ENCODE measurements at places on chromosomes 3 and 15.

GRCh38 chr15:99435877-99436541 lies 129.8 kb upstream of the MEF2A start:
- no peak for DNase-seq

GRCh38 chr3:11982341-11982941 lies 21.7 kb upstream of the SYN2 start:
- no peak for DNase-seq

GRCh38 chr3:113295463-113295862 lies 84.1 kb downstream of the BOC start:
- no peak for DNase-seq

DNA sequence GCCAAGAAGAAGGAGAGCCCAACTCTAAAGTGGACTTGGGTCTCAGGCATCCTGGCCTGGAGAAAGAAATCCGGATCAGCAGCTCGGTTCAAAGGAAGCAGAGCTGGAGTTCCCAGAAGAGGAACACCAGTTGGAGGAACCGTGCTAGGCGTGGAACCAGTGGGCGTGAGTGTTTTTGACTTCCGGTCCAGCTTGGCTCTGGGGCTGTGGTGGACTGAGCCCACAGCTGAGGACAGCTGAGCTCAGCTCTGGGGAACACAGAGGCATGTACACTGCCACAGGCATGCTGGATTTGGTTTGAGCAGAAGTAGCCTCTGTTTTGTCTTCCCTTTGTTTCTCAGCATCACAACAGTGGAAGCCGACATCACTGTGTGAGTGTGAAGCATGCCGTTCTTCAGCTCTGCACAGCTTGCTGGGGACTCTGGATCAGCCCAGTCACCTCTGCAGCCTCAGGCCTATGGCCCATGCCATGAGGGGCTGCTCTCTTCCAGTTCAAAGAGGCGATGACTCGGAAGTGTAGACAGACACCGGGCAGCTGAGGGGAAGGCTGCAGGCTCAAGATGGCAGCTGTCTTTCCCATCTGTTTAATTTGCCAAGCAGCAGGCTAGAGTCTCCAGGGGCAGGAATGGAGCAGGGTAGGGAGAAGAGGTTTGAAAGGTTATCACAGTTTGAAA lies 185.8 kb upstream of the UBE3A start:
- no peak for DNase-seq

DNA sequence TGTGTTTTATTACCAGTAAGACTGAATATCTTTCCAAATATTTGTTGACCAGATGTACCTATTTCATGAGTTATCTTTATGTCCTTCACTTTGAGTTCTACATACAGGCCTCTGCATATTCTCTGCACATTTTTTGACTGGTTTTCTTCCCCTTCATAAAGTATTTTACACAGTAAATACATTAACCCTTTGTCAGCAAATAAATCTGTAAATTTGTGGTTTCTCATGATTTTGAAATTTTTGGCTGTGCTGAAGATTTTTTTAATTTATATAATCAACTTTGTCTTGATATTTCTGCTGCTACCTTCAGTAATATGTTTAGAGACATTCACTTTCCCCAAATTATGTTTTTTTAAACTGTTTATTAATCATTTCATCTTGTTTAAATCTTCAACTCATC lies 50.5 kb downstream of the WNT5A start:
- no peak for DNase-seq

DNA sequence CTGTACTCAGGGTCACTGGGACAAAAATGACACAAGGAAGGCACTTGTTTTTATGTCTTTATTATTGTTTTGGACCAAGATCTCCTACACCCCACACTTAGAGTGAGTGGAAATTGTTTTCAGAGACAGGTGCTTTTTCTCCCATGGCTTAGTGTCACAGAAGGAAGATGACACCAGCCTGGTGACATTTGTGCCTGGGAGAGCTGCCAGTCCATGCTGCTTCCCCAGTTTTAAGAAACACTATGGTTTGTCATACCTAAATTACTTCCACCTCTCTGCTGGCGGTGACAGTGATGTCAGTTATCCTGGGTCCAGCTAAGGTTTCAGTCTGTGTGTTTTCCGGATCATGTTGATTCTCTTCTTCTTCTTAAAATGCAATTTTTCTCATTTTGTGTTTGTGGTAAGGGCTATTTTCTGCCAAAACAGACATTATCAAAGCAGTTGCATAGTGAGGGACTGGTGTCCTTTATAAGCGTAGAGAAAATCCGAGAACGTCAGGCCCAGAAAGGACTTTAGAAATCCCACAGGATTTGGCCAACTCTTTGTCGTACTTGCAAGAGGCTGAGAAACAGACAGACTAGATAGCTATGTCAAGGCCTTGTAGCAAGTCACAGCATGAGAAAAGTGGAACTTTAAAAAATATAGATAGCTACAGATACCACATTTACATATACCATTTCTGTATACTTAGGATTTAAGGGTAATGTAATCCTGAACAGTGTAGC lies 149.5 kb downstream of the TP63 start:
- no peak for DNase-seq

DNA sequence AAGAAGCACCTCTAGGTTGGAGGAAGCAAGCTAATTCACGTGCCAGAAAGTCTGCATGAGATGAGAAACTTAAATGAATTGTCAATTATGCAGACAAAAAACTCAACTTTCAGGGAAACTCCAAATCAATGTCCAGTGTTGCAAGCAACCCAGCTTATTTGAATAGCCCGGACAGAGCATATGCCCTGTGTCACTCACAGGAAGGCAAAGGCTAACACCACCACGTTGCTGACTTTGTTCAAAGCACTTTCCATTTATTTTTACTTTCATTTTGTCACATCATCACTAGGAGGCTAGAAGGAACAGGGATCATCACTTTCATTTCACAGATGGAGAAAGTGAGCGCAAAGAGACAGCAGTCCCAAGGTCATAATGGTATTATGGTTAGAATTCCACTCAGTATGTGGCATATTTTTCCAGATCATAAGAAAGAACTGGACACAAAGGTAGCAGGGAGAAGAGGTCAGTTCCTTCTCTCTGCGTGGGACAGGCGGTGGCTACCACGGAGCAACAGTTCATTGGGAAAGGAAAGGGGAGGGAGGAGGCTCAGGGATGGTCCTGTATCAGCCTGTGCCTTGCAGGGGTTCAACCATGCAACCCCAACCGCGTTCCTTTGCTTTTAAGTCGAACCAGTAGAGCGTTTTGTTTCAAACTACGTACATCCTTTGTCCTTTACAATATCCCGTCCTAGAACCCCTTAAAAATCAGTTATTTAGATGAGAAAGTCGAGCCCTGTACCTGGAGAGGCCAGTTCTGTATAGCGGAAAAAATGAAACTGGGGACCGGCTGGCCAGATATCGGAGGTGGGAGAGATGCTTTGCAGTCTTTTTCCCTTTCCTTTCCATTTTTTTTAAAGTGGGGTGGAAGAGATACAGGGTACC lies 1.1 kb downstream of the HEG1 start:
- DNase-seq: no peak

- DNase-seq: no peak
Measured at GRCh38 chr3:40328374-40328773, 18.9 kb downstream of the EIF1B start.

DNA sequence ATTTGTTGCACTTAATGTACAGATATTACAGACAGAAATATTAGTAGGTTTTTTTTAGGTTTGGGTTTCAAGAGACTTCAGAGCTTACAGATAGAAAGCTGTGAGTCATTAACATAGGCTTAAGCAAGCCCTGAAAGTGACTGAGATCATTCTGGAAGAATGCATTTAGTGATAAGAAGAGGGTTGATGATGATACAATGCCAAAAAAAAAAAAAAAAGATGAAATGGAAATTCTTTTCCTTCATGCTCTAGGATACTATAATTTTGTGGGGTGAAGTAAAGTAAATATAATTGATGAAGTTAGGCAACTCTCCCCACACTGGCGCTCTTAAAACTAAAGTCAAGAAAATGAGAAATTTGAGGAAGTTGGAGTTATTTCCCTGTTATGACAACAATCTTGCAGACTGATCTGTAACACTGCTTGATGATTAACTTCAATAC lies 169.4 kb upstream of the ZNF385D start:
- no peak for DNase-seq

DNA sequence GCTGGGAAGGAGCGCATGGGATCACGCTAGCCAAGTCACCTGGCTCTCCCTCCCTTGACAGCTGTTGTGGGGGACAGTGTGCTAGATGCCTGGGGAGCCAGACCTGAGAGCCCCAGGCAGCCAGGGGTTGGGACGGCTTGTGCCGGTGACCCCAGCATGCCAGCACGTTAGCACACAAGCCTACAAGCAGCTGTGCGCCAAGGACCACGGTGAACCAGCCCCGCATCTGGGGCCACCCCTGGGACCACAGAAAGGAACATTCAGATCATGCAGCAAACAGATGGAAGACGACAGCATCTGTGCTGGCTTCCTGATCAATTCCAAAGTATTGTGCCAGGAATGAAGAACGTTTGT lies 64.8 kb downstream of the NTRK3 start:
- no peak for DNase-seq

GRCh38 chr3:156145866-156146265 lies 25.5 kb downstream of the KCNAB1 start:
- DNase-seq: no peak

GRCh38 chr3:37551857-37552256 lies 309.8 kb upstream of the CTDSPL start:
- no peak for DNase-seq

DNA sequence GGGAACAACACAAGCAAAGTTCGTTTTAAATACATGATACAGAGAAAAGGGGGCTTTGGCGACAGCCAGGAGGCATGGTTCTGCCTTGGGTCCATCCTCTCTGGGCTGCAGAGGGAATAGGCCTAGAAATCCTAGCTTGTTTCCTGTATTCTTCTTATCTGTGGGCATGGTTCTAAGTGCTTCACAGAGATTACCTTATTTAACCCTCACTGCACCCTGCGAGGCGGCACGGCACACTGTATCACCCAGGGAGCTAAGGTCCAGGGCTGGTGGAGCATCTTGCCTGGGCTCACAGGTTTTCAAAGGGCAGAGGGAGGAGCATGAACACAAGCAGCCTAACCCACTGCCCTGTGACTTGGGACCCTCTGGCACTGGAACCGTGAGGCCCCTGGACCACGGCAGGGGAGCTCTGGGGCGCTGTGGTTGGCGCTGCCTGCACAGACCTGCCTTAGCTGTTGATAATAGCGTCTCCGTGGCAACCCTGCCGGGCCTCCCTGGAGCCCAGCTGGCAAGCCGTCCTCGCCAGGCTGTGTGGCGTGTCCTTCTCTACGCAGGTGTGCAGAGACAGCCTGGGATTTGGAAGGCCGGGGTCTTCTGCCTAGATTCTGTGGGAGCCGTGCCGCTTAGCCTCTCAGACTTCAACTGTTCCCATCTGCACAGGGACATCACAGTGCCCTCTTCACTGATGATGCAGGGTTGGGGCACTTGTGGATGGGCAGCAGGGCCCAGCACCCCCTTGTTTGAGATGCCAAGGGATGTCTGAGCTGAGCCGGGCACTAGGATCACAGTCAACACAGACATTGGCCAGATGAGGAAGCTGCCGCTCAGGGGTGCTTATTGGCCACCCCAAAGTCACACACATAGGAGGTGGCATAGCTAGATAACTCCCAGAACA lies 154.6 kb upstream of the TLE3 start:
- DNase-seq: no peak

- DNase-seq: no peak
Measured at GRCh38 chr3:165820671-165821123, 16.5 kb downstream of the BCHE start.

DNA sequence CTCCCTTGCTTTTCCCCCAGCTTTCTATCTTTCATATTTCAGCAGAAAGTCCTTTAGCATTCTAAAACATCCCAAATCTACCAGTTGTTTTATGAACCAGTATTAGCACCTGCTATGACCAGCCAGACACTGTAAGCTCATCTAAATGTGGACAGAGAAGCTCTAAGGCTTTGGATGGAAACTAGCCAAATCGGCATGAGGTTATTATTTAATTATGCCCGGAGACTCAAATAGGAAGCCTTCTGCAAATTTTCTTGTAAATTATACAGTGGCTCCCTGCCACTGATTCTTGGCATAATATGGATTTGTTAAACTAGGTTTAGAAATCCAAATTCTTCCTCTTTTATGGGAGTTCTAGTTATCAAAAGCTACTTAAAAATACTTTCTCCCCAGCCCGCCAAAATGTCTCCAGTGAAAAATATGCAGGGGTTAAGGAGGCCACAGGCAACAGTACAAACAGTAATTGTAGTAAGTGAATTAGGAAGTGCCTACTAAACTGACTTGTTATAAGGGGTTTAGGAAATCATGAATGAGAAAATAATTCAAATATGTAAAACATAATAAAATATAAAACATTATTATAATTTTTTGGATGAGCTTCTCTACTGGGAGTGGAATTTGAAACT lies 15.4 kb downstream of the MYH15 start:
- no peak for DNase-seq

- DNase-seq: peak; percentile 11
Measured at GRCh38 chr15:70892912-70893560, 410 bp downstream of the LRRC49 start.

- DNase-seq: no peak
Measured at GRCh38 chr3:150639262-150639661, 36.1 kb downstream of the SELENOT start.

GRCh38 chr3:127304121-127304744 lies 16.4 kb upstream of the PRR20G start:
- no peak for DNase-seq

- DNase-seq: no peak
Measured at GRCh38 chr3:71384837-71385716, 198.5 kb downstream of the FOXP1 start.

DNA sequence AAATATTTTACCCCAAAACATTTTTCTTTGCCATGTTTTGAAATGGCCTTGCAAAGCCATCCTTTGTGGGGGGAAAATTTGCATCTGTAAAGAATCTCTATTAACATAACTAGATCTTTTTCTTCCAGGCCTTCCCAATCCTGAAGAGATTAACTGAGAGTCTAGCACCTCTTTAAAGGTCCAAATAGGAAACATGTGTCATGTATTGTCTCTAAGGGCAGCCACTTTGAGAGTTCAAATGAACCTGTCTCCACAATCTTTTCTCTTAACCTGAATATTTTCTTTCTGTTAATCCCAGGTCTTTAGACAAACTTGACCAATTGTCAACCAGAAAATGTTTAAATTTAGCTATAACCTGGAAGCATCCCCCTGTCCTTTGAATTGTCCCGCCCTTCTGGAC lies 236.6 kb upstream of the PROK2 start:
- DNase-seq: no peak

- DNase-seq: no peak
Measured at GRCh38 chr15:59208613-59209249, 2.1 kb downstream of the LDHAL6B start.

DNA sequence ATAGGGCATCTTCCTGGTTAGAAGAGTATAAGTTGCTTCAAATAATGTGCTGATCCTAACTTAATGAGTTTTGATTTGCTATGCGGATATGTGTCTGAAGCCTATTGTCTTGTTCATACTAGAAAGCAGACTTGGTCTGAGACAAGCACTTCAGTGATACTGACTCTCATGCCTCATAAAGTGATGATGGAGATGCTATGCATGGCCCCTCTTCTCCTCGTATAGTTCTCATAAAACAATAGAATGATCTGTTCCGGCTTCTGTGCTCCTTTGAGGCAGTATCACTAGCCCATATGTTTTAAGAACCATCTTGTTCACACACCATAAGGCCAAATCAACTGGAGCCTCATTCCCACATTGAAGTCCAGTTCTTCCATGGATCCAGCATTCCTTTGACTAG lies 222.1 kb downstream of the LRTM1 start:
- no peak for DNase-seq

All from activated CD4-positive, alpha-beta memory T cell treated with anti-CD3 and anti-CD28 coated beads for 36 hours (primary cell).